ENCODE measurements at places on chromosomes 5 and 9. TPM values are rescaled to one million over a fixed set of nuclear protein-coding genes. Genes with fewer than 3 reads are reported as not detected.

GRCh38 chr9:99116003-99116411 is 11.1 kb downstream of the TGFBR1 start:
- peaks cover 26% of the 10 kb centered on the region for H3K4me1 ChIP-seq
- H3K4me3 ChIP-seq: no peak overlapping the region
- no peak for DNase-seq
- H3K27ac ChIP-seq: peak overlapping the region; percentile 27
- H3K36me3 ChIP-seq: peaks cover 2% of the 10 kb centered on the region

DNA sequence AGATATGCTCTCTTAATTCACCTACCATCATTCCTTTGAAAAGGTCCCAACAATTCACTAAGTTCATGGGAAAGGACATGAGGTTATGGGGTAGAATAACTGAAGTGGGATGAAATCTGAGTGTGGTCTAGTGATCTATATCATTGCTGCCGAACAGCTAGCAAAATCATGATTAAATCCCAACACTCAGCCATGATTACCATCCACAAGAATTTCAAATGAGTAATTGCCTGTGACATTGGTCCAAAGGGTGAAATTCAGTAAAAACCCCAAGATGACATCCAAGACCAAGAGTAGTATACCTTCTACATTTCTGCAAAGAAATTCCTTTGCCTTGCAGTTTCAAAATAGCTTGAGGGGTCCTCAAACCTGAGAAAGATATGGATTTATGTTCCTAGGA is 225.6 kb downstream of the SPOCK1 start:
- H3K27me3 ChIP-seq: peaks cover 18% of the 10 kb centered on the region
- no peak overlapping the region for H3K4me3 ChIP-seq
- H3K4me1 ChIP-seq: peaks cover 24% of the 10 kb centered on the region
- H3K27ac ChIP-seq: no peak overlapping the region
- H3K36me3 ChIP-seq: no peaks in the 10 kb centered on the region
- DNase-seq: no peak

DNA sequence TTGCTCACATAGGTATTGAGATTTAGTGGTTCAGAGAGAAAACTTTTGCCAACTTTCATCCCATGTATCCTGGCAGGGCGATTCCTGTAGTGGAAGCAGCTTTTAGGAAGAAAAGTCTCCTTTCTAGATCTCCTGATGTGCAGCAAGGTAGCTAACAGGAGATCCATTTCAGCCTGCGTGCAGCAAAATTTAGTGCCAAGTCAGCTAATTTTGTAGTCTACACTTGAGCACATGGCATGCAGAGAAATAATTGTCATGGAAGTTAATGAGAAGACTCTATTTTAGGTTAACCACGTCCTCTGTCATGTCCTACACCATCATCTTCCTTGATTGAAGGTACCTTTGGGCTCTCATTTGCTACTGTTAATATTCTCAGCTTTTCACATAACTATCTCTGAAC is 165.8 kb downstream of the PTPRD start:
- H3K27me3 ChIP-seq: no peaks in the 10 kb centered on the region
- H3K4me1 ChIP-seq: no peaks in the 10 kb centered on the region
- no peak for DNase-seq
- no peaks in the 10 kb centered on the region for H3K36me3 ChIP-seq

Gene IL5
- not detected for total RNA-seq

Gene CCNJL
- 23.1 TPM for total RNA-seq

Gene PCDHB15
- total RNA-seq: 8.3 TPM

All from progenitor cell of endocrine pancreas (in vitro differentiated cells).